ENCODE measurements at places on chromosomes 4 and X.

- no peak for DNase-seq
Measured at GRCh38 chrX:71540801-71541200, 7.9 kb downstream of the OGT start.

- no peak for DNase-seq
Measured at GRCh38 chr4:81152839-81153713, 61.9 kb downstream of the PRKG2 start.

- DNase-seq: no peak
Measured at GRCh38 chrX:38970074-38970473, 168.8 kb downstream of the MID1IP1 start.

- DNase-seq: peak; percentile 6
Measured at GRCh38 chr4:85498068-85498733, 23.3 kb downstream of the ARHGAP24 start.

DNA sequence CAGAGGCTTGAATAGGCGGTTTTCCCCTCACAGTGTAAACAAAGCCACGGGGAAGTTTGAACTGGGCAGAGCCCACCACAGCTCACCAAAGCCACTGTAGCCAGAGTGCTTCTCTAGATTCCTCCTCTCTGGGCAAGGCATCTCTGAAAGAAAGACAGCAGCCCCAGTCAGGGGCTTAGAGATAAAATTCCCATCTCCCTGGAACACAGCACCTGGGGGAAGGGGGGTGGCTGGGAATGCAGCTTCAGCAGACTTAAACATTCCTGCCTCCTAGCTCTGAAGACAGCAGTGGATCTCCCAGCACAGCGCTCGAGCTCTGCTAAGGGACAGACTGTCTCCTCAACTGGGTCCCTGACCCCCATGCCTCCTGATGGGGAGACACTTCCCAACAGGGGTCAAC, 44.0 kb upstream of the USP38 start:
- no peak for DNase-seq

GRCh38 chr4:74098427-74098994, 484 bp downstream of the CXCL2 start:
- DNase-seq: no peak

- DNase-seq: no peak
Measured at GRCh38 chr4:114108869-114109268, 129.4 kb upstream of the ARSJ start.

- DNase-seq: no peak
Measured at GRCh38 chr4:179040259-179040658, 1598.0 kb upstream of the AGA start.

DNA sequence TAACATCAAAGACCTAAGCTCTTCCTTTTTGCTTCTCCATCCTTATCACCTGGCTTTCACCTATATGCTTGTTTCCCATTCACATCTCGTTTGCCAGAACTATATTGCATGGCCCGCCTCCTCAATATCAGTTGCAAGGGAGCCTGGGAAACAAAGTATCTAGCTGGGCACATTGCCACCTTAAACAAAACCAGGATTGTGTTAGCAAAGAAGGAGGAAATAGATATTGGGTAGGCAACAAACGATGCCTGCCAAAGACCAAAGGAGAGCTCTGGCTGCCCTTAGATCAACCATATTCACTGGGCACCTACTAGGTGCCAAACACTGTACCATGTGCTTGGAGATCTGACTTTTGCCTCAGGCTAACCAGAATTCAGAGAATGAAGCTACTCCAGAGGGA, 107.5 kb downstream of the GRIA3 start:
- DNase-seq: no peak

- no peak for DNase-seq
Measured at GRCh38 chrX:70171624-70172023, 5.7 kb upstream of the DGAT2L6 start.

GRCh38 chrX:148501386-148502066, 1.1 kb downstream of the AFF2 start:
- no peak for DNase-seq

All from CD4-positive, alpha-beta T cell treated with Interleukin-4 for 4 hours (primary cell).